ENCODE measurements at places on chromosomes 11 and 22.

DNA sequence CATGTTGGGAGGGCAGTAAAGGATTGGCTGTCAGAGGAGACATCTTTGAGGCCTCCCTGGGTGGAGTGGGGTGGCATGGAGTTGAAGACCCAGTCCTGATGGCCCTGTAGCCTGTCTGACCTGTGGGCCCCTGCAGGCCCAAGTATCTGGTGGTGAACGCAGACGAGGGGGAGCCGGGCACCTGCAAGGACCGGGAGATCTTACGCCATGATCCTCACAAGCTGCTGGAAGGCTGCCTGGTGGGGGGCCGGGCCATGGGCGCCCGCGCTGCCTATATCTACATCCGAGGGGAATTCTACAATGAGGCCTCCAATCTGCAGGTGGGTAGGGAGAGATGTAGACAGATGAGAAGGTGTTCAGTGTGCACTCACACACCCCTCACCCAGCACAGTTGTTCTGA lies 2.6 kb downstream of the NDUFV1 start:
- DNase-seq = no peak

DNA sequence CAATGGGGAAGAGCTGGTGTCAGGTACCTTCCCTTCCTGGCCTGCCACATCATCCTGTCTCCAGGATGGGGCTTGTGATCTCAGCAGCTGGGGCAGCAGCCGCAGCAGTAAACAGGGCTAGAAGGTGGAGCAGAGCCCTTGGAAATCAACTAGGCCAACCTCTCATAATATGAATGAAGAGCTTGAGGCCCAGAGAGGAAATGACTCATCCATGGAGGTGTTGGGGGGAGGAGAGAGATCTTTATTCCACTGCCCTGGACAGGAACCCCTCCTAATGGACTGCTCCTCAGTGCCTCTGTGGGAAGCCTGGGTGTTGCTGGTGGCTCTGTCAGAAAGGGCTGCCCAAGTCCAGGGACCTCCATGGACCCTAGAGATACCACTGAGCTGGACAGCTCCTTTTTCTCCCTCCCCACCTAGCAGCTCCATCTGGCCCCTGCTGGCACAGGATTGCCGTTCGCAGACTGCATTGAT lies 111.8 kb downstream of the OSBP2 start:
- no peak for DNase-seq

- DNase-seq = no peak
These were observed 21.1 kb downstream of the SERPINH1 start for GRCh38 chr11:75582895-75583717.

DNA sequence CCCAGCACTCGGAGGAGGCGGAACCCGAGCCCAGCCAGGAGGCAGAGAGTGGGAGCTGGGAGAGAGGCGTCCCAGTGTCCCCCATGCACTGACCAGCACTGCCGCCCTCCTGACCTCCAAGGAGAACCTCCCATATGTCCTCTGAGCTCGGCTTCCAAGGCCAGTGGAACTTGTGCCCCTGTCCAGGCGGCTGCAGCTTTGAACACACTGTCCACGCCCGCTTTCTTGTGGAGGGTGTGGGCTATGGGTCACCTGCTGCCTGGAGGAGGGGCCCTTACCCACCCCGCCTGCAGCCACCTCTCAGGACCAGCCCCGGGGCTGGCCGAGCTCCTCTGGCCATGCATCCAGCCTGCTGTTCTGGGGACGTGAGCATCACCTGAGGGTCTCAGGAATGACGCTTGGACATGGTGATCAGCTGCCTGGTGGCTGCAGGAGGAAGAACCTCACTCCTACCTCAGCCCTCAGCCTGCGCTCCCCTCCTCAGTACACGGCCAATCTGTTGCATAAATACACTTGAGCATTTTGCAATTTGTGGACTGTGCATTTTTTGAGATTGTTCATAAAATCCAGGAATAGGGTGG lies 22.2 kb upstream of the MUC5B start:
- no peak for DNase-seq

DNA sequence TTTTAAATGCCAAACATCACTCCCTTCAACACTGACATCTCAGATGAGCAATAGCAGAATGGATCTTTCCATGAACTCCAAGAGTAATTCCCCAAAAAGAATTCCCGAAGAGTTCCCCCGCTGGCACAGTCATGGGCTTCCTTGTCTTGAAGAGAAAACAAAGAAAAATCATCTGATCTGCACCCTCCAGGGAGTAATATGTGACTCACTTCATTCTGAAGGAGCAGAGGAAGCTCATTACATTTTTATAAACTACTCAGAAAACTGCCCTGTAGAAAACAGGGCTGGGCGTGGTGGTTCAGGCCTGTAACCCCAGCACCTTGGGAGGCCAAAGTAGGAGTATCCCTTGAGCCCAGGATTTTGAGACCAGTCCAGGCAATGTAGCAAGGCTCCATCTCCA lies 35.7 kb downstream of the CELSR1 start:
- DNase-seq = no peak

DNA sequence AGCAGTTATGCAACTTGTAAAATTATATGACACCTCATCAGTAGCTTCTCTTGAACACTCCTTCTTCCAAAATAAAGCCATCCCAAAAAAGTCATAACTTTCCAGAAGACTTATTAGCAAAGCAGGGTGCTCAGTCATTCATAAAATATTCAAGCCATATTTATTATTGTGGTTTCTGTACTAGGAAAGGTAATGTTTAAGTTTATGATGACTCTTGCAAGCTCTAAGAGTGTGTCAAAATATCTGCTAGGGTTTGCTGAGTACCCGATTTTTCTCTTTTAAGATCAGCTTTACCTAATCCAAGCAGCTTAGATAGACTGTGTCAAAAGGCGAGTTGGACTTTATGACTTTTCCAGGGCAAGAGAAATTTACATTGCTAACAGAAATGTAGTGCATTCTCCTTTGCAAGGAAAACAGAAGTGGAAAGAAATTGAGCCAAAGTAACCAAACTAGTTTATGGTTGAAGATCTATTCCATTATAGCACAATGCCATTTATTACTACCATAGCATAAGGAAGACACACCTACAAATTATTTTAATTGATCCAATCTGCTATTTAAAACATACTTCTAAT lies 98.0 kb upstream of the SOX6 start:
- DNase-seq = no peak

DNA sequence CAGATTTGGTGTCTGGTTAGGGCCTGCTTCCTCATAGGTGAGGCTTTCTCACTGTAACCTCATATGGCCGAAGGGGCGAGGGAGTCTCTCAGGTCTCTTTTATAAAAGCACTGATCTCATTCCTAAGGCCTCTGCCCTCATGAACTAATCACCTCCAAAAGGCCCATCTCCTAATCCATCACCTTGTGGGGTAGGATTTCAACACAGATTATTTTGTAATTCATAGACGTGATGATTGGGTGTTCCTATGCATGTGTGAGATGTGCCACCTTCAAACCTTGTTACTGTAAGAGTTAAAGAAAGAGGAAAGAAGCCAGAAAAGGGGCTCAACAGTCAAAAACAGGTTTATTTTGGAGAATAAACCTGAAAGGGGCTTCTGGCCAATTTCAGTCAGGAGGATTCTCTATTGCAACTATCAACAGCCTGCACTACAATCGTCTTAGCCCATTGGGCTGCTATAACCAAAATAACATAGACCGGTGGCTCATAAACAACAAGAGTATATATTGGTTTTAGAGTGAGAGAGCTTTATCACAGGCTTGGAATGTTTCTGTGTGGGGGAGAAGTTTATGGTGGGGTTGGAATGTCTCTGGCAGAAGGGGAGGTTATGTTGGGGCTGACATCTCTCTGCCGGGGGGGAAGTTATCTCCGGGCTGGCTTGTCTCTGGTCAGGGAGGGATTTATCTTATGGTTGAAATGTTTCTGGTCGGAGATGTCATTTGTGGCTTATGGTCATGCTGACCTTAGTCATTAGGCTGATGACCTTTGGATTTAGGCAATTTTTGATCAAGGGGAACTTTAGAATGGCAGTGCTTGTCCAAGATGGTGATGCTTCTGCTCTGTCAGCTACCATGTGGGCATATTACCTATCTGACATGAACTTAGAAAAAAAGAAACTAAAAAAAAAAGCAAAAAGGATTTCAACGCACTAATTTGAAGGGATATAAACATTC lies 35.1 kb downstream of the CSF2RB start:
- DNase-seq = no peak

DNA sequence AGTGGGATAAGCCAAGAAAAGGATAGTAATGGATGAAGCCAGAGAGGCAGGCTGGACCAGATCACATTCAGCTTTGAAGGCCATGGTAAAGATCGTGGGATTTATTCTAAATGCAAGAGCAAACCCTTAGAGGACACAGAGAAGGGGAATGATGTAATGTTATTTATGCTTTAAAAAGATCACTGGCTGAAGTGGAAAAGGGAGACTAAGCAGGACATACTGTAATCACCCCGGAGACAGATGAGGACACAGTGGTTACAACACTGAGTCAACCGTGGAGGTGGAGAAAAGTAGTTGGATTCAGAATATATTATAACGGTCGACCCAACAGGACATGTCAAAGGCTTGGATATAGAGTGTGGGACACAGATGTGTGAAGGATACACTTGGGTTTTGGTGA lies 38.5 kb downstream of the CDON start:
- no peak for DNase-seq

GRCh38 chr11:33997584-33998251 lies 53.8 kb upstream of the CAPRIN1 start:
- DNase-seq = no peak

GRCh38 chr22:22071455-22071854 lies 88.9 kb upstream of the TOP3B start:
- DNase-seq = no peak

DNA sequence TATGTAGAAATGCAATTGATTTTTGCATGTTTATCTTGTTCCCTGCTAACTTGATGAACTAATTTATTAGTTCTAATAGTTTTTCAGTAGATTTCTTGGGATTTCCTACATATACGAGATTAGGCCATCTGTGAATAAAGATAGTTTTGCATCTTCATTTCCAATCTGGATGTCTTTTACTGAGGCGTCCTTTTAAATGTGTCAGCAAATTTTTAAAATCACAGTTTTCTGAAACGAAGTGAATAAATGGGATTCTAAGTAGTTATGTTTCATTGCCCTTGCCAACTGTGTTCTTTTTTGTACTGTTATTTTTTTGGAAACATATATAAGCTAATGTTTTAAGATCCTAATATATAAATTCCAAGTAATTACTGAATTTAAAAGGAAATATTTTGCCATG lies 50.0 kb downstream of the CYP2R1 start:
- no peak for DNase-seq

GRCh38 chr11:106446955-106447354 lies 369.5 kb downstream of the AASDHPPT start:
- DNase-seq = no peak

DNA sequence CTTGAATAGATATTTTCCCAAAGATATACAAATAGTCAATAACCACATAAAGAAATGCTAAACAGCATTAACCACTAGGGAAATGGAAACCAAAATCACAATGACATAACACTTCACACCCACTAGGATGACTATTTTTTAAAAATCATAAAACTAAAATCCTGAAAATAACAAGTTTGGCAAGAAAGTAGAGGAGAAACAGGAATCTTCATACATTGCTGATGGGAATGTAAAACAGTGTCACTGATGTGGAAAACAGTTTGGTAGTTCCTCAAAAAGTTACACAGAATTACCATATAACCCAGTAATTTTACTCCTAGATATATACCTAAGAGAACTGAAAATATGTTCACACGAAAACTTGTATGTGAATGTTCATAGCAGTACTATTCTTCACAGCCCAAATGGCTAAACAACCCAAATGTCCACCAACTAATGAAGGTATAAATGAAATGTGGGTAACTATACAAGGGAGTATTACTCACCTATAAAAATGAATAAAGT lies 12.5 kb downstream of the PICALM start:
- no peak for DNase-seq

- DNase-seq = no peak
These were observed 64.0 kb downstream of the RPUSD4 start for GRCh38 chr11:126147208-126148111.

GRCh38 chr22:41799486-41800347 lies 762 bp upstream of the CCDC134 start:
- no peak for DNase-seq

- DNase-seq = no peak
These were observed 41.5 kb upstream of the MS4A8 start for GRCh38 chr11:60657888-60658287.

- DNase-seq = no peak
These were observed 123.8 kb downstream of the TEAD1 start for GRCh38 chr11:12797996-12798395.

DNA sequence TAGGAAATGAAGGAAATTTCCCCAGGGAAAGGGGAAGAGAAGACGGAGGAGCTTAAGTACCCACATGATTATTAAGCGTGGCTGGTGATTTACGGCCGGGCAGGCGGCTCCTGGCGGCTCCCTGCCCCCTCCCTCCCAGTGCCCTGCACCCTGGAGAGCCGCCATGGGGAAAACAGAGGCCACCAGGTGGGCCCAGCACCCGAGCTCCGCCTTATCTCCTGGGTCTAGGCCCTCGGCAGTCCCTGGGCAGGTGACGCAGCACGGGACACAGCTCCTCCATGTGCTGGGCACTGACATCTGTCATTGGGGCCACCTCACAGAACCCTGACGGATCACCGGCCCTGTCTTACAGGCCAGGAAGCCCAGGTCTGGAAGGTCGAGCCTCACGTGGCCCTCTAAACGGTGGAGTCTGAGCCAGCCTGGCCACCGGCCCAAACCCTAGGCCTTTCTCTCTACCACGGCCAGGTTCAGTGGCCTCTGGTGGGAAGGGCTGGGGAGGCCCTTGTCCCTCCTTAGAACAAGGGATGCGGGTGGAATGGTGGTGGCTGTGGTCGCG lies 60.2 kb upstream of the PPARA start:
- DNase-seq = no peak

DNA sequence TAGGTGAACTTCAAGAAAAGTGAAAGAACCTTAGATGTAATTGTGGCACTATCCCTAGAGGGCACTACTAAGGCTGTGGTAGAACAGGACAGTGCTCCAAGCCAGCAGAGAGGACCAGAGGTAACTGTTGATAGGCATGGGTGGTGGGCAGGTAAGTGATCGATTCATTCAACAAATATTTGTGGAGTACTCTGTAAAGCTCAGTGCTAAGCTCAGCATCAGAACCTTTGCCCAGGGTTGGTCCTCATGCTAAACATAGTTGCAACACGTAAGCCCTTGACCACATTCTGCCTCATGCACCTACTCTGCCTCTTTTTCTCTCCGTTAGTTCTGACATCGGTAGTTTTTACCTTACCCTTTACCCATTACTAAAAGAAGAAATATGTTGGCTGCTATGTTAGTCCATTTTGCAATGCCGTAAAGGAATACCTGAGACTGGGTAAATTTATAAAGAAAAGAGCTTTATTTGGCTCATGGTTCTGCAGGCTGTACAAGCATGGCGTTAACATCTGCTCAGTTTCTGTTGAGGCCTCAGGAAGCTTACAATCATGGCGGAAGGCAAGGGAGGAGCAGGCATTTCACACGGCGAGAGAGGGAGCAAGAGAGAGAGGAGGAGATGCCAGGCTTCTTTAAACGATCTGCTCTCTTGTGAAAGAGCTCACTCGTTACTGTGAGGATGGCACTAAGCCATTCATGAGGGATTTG lies 18.4 kb upstream of the NNMT start:
- DNase-seq = no peak

- no peak for DNase-seq
These were observed 10.4 kb downstream of the LMF2 start for GRCh38 chr22:50497093-50497492.

GRCh38 chr11:61254403-61255025 lies 13.5 kb downstream of the PGA5 start:
- DNase-seq = peak; percentile 48
